ENCODE measurements at places on chromosomes 4 and X.

- no peak for DNase-seq
Measured at GRCh38 chr4:2333916-2334644, 72.2 kb upstream of the MXD4 start.

GRCh38 chrX:74426071-74426470, 4.8 kb downstream of the SLC16A2 start:
- no peak for DNase-seq

DNA sequence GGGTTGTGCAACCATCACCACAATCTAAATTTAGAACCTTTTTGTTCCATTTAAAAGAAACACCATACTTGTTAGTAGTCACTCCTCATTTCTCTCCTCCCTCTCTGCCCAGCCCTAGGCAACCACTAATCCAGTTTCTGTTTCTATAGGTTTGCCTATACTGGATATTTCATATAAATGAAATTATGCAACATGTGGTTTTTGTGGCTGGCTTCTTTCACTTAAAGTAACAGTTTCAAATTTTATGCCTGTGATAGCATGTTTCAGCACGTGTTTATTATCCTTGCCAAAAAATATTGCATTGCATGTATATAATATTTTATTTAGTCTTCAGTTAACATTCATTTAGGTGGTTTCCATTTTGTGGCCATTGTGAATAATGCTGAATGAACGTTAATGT, 437.6 kb downstream of the IL1RAPL1 start:
- no peak for DNase-seq

DNA sequence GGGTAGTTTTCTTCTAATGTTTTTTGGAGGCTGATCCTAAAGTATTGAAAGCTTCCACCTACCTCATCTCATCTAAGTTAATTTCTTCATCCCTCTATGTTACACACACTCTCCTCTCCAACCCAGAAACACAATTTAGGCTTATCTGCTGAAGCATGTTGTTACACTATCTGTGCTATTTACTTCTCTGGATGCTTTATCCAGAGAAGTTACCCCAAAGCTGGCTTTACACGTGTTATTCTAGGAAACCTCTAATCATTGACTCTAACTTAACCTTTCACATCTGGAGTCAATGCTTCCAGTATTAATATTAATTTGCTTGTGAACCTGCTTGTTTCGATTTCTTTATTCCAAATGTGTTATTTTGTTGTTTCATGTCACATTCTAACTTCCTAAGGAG, 87.3 kb upstream of the NMU start:
- DNase-seq = no peak

GRCh38 chr4:155564086-155564485, 102.6 kb upstream of the GUCY1A1 start:
- no peak for DNase-seq

DNA sequence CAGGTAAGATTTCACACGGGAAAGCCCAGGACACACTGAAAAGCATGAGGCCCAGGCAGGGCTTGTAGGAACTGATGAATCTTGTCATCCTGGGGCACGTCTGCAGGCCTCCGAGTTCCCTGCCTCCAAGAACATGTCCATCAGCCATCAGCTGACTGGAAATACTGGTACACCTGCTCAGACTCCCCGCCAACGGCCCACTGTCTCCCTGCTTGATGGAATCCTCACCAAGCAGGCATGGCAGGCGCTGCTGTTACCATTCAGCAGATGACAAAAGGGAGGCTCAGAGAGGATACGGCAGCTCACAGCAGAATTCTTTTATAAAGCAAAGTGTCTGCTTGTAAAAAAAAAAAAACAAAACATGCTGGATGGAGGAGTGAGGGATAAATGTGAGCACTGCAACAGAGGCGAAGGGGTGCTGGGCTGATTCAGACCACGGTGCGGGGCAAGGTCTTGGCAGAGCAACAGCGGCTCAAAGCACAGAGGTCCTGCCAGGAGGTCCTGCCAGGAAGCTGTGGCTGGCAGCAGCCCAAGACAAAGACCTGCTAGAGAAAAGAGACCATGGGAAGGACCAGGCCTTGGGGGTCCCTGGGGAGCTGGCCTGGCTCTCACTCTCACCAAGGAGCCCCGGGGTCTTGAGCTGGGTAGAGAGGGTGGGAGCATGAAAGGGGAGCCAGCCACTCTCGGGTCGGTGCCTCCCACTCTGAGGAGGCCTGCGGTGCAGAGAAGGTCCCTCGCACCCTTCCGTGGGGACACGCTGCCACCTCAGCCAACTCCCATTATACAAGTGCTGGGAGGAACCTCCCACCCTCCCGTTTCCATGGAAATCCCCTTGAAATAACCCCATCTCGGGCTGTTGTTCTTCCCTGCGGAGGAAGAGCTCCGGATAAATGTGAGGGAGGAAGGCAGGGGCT, 25.6 kb downstream of the PPP2R2C start:
- no peak for DNase-seq

DNA sequence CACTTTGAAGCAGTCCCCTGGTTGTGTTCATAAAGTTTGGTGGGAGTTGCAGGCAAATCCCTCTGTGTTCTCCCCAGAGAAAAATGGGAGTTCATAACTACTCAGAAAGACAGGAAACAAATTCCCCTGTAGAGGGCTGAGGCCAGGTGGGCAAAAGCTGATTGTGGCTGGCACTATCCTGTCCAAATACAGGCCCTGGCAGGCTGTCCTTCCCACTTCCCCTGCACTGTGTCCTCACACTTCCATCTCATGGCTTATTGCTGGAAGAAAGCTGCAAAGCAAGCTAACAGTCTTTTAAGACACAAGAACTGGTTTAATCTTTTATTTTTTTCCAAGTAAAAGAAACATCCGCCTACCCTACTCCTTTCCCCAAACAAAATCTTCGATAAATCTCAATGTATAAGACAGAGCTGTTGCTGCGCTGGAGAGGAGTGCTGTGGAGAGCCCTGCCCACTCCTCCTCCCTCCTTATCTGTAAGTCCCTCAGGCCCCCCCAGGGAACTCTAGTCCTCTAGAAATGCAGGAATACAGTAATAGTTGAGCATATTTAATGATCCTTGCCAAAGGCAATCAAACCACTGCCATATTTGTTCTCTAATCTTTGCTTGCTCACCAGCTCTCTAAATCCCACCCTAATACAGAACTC, 14.0 kb downstream of the TAPT1 start:
- DNase-seq = no peak

DNA sequence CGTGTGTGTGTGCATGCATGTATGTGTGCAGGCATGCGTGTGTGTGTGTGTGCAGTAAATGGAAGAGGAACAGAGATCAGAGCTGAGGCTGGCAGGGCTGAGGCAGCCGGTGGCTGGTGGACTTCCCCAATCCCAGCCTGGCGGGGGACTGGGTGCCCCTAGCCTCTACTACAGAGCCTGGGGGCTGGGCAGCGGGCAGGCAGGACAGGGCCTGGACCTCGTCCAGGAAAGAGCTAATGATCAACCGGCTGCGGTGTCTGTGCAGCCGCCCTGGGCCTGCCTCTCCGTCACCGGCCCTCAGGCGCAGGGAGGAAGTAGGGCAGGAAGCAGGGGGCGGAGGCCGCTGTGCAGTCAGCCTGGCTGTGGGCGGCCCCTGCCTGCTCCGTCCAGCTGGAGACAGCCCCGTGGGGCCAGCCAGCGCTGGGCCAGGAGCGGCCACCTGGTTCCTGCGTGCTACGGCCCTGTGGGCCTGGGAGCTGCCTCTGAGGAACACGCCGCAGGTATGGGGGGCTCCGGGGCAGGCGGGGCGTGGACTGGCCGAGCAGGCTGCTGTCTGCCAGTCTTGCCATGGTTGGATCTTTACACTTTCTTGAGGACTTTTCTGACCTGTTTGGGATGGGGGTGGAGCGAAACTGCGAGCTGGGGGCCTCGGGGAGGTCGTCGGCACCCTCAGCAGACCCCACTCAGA, at the start of gene SH3TC1:
Gene SH3TC1 (plus strand): TSS at position 385 of the 688 bp plus-strand sequence. CDS start 5,905 bp downstream, outside the sequence.
- peak; percentile 63 for DNase-seq

DNA sequence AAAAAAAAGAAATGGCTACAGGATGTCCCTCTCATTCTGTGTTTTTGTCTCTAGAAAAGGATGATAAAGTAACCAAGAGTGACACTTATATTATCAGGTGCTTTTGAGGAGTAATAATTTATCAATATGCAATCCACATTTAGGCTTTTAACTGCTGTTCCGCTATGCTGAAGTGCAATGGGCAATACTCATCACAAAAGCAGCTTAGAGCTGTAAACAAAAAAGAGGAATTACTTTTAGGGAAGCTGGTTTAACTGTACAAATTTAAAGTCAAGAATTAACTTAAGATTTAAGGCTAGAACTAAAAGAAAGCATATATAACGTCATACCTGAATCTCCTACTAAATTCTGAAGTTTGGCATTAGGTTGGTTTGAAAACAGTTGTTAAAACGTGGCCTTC, 93.5 kb upstream of the DDX3X start:
- DNase-seq = no peak

- no peak for DNase-seq
Measured at GRCh38 chr4:72128741-72129140, 96.9 kb downstream of the NPFFR2 start.

DNA sequence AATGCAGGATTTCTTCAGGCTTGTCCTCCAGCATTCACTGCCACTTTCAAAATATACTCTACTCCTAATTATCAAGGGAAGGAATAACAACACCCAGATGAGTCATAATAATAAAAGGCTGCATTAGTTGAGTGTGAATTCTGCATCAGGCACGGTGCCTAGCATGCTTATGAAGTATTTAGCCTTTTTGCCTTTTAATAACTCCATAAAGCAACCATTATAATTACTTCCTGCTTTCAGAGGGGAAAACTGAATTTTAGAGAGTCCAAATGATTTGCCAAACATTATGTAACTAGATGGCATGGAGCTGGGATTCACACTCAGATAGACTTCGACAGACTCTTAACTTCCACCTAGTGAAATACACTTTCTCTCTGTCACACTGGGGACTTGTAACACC, 2365.5 kb downstream of the PCDH7 start:
- DNase-seq = no peak

DNA sequence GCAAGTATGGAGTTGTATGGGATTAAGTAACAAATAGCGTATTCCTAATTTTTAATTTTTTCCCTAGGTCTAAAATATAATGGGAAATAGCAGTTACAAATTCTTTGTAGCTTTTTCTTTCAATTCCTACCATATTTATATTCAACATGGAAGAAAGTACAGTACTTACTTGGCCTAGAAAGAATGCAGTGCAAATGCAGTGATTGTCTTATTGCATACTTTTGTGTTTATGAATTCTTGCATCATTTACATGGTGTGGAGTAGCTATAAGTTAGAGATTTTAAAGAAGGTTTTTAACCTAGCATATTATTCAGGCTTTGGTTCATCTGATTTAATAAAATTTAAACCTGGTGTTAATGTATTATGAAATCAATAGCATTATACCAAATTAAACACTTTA, 263.3 kb downstream of the BMPR1B start:
- no peak for DNase-seq

DNA sequence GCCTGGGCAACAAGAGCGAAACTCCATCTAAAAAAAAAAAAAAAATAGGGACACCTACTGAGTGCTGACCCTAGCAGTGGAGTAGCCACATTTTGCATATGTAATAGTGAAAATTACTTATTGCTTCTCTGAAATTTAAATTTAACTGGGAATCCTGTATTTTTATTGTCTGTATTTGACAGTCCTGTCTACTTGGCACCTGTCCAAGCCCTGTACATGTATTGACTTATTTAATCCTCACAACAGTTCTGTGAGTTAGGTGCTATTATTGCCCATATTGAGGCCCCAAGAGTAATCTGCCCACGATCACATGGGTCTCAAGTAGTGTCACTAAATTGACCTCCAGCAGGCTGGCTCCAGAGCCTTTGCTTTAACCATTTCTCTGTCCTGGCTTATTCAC, 81.6 kb downstream of the WDR19 start:
- no peak for DNase-seq

DNA sequence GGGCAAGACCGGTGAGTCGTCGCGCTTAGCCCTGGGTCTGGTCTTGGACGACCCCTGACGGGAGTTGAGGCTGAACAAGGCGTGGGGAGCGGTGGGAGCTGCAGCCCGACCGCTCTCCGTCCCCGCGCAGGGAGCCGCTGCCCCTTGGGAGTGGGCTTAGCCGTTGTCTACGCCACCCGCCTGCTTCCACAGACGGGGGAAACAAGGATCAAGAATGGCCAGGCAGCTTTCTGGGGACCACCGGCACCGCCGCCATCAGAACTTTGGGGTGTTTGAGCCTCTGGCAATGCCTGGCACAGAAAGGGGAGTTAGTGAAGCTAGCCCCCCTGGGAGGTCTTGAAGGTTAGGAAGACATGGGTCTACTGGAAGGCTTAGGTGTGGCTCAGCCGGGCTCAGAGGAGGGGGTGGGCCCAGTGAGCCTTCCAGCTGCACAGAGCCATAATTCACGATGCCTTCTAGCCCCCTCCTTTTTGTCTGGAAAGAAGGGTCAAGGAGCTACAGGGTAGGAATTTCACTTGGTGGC, 583 bp downstream of the RASL11B start:
- DNase-seq = no peak

DNA sequence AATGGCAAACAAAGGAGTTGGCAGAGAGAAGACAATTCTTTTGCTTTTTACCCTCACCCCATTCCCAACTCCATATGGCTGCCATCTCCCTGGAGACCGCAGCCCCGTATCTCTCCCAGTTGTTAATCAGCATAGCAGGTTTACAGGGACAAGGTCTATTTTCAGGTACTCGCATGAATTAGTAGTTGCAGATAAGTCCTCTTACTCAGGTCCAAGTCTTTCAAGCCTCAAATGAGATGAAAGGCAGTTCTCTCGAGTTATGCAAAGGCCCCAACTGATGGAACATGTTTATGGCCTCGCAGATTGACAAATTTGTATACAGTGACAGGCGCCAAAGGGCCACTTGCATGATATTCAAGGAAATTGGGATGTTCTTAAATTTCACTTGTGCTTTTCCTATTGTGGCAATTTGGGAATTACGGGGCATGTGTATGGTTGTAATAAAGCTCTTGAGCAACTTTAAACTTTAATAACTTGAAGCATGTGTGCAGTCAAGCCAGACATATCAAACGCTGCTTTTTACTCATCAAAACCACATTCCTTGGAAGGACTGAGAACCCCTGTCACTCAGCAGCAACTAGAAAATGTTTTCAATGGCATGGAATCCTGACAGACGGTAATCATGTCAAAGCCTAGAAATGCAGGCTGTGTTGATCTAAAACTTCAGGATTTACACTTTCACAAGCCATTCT, 45.1 kb downstream of the KDR start:
- DNase-seq = no peak

DNA sequence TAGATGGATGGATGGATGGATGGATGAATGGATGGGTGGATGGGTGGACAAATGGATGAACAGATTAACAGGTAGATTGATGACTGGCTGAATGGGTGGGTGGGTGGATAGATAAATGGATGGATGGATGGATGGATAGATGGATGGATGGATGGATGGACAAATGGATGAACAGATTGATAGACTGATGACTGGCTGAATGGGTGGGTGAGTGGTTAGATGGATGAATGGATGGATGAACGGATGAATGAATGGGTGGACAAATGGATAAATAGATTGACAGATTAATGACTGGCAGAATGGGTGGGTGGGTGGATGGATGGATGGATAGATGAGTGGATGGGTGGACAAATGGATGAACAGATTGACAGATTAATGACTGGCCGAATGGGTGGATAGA, 13.6 kb upstream of the AKAP17A start:
- no peak for DNase-seq

- no peak for DNase-seq
Measured at GRCh38 chr4:16011173-16011572, 48.2 kb upstream of the FGFBP2 start.

Measured in CD4-positive, alpha-beta T cell treated with Interleukin-15 for 4 hours (primary cell).